ENCODE measurements at places on chromosomes 1 and 21.

DNA sequence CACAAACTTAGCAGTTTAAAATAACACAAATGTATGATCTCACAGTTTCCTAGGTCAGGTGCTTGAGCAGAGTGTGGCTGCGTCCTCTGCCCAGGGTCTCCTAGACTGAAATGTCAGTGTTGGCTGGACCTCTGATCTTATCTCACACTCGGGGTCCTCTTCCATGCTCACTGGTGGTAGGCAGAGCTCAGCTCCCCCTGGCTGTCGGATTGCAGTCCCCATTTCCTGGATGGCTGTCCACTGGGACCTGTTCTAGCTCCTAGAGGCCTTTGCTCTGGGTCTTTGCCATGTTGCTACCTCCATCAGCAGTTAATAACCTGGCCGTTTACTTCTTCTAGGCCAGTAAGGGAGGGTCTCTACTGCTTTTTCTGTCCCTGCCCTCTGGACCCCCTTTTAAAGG, 107.5 kb downstream of the PCNX2 start:
- DNase-seq = no peak

GRCh38 chr1:115781343-115781742, 12.8 kb upstream of the CASQ2 start:
- no peak for DNase-seq

DNA sequence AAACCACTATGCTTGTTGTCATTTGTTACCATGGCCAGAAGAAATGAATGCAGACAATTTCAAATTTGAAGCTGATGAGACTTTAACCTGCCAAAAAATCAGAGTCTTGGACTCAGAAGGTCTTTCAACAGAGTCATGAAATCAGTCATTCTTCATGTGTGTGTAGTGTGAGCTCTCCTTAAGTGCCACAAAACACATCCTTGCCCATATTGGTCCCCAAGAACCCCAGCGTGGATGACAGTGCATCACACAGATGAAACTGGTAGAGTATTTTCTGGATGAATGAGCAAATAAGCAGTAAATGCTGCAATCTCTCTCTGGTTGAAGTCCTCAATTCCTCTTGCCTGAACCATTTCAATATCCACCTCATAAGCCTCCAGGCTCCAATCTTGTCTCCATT, 28.7 kb upstream of the ETS2 start:
- DNase-seq = no peak

DNA sequence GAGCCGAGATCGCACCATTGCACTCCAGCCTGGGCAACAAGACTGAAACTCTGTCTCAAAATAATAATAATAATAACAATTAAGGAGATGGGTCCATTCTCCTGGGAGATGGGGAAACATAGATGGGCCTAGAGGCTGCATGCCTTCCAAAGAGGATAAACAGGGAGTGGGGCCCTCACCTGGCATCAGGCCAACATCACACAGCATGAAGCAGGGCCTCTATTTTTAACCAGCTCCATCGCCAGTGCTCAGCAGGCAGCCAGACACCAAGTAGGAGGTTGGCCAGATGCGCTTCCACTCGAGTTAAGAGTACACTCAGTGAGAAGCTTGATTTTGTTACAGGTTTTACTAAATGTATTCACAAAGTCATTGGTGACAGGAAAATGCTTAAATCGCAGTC, 352.0 kb downstream of the RRAGC start:
- peak; percentile 16 for DNase-seq

GRCh38 chr1:25519624-25520023, 23.8 kb upstream of the LDLRAP1 start:
- no peak for DNase-seq

- DNase-seq = no peak
These were observed 110.8 kb downstream of the LACTBL1 start for GRCh38 chr1:22861764-22862440.

GRCh38 chr1:31653717-31654473, 9.2 kb upstream of the PEF1 start:
- no peak for DNase-seq

DNA sequence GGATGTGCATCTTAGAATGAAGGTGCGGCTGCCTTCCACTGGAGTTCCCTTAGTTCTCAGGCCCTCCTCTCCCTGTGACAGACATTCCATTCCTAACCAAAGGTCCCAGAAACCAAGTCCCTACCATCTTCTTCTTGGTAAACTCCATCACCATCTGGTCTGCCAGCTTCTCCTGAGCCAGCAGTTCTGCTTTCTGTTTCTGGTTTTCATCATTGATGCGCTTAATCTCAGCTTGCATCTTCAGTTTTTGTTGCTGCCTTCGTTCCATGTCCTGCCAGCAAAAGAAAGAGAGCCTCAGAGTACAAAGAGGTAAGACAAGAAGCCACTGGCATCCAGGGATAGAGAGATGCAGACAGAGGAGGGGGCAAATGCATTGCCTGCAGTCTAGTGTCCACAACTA, 18.0 kb upstream of the VSIG8 start:
- DNase-seq = no peak

DNA sequence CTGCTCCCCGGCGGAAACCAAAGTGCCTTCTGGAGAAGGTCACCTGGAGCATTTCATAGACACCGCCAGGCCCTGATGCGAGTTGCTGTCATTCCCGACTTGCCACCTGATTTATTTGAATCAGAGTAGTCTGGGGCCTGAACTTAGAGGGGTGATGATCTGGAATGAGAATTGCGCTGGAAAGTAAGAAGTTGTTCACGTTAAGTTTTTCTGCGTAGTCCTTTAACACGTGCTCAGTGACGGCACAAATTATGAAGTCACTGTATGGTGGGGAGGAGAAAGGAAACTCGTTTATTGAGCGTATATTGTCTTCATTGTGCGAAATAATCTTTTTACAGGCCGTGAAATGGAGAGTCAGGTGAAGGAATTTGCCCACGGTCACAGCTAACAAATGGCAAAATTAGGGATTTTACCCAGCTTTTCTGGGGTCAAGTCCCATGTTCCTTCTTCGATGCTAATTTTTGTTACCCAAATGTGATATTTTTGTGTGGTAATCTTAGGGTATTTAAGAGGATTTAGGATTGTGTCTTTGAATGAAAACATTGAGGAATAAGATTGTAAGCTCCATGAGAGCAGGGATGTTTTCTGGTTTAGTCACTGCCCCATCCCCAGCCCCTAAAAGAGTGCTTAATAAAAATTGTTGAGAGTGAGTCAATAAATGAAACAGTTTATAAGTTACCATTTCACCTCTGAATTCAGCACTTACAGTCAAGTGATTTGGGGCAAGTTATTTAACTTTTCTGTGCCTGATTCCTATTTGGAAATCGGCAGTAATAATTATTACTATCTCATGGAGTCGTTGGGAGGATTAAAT, 46.4 kb upstream of the NBL1 start:
- no peak for DNase-seq

DNA sequence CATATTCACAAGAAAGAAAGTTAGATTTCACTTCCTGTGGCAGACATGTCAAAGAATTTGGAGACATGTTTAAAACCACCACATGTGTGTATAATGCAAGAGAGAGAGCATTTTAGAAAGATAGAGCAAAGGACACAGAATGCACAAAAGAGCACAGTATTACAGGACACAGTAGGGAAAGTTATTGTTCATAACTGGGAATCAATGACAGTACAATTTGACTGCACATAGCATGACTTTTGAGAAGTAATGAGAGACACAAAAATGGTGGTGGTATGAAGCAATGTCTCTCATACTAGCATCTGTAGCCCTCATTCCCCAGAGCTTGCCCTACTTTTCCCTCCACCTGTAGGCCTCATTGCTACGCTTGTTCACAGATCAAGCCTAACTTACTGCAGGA, 499.2 kb downstream of the PTPRC start:
- no peak for DNase-seq

DNA sequence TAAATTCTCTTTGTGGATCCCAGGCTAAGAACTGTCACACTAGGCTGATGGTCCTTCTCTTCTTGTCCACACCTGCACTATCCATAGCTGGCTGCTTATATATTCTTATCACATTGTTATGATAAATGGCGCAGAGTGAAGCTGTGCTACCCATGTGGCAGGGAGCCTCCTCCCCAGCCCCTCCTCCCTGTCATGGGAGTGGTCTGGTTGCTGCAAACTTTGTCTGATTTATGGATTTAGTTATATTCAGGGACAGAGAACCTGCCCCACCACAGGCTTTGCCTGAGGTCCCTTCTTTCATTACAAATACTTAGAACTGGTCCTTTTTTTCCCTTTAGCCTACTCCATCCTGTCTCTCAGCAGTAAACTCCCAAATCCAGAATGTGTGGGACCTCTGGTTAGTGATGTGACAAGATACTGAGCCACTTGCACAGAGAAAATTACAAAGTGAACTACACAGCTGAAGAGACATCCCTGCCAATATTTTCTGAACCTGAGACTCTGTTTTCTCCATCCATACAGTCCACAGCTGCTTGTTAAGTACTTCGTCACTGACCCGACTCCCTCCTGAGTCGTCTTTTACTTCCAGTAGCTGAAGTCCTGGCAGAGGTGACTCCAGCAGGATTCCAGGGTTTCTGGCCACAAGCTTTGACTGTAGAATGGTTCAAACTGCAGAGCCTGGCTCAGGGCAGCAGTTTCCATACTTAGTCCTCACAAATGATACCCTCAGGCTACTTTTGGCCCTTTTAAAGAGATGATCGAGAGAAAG, 37.6 kb downstream of the PTGFRN start:
- DNase-seq = no peak

DNA sequence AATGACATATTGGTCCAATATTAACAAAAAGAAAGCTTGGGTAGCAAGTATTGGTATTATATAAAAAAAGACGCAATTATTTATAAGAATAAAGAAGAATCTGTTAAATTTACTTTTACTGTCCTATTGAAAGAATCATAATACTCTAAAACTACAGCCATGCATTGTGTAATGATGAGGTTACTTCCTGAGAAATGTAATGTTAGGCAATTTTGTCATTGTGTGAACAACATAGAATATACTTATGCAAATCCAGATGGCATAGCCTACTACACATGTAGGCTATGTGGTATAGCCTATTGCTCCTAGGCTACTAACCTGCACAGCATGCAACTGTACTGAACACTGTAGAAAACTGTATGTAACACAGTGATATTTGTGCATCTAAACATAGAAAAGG, 121.2 kb upstream of the PTGFR start:
- DNase-seq = no peak
